ENCODE measurements at places on chromosomes 4 and X.

DNA sequence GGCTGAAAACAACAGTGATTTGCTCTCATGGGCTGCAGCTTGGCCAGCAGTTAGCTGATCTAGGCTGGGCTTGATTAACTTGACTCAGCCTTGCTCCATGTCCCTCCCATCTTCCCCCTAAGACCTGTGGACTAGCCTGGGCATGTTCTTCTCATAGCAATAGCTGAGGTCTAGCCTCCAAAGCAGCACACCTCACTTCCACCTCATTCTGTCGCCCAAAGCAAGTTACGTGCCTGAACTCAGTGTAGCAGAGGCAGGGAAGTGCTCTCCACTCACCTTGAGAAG is 62.2 kb downstream of the EVC start:
- DNase-seq: no peak

GRCh38 chrX:13967636-13968035 is 62.1 kb downstream of the GEMIN8 start:
- no peak for DNase-seq

DNA sequence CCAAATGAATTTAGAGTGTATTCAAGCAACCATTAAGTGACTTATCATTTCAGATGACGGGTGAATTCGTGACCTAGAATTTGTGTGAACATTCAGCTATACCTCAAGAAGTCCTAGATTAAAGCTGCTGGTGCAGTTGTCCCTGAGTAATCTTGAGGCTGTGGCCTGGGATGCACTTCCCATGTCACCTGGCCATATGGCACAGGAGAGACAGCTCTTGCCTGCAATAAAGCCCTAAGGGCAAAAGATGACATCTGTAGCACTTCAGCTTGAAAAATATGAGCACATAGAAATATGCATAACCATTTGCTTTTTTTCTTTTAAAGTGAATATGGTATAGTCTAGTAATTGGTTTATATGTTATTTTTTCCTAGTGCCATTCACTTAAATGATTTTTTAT is 125.8 kb downstream of the FHDC1 start:
- DNase-seq: no peak

- DNase-seq: no peak
Measured at GRCh38 chr4:100486496-100486895, 31.3 kb downstream of the EMCN start.

DNA sequence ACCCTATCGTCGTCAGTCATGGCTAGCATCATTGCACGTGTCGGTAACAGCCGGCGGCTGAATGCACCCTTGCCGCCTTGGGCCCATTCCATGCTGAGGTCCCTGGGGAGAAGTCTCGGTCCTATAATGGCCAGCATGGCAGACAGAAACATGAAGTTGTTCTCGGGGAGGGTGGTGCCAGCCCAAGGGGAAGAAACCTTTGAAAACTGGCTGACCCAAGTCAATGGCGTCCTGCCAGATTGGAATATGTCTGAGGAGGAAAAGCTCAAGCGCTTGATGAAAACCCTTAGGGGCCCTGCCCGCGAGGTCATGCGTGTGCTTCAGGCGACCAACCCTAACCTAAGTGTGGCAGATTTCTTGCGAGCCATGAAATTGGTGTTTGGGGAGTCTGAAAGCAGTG is 1.6 kb downstream of the ZCCHC12 start:
- DNase-seq: no peak

GRCh38 chrX:153857348-153857903 is 27.1 kb upstream of the PDZD4 start:
- no peak for DNase-seq

DNA sequence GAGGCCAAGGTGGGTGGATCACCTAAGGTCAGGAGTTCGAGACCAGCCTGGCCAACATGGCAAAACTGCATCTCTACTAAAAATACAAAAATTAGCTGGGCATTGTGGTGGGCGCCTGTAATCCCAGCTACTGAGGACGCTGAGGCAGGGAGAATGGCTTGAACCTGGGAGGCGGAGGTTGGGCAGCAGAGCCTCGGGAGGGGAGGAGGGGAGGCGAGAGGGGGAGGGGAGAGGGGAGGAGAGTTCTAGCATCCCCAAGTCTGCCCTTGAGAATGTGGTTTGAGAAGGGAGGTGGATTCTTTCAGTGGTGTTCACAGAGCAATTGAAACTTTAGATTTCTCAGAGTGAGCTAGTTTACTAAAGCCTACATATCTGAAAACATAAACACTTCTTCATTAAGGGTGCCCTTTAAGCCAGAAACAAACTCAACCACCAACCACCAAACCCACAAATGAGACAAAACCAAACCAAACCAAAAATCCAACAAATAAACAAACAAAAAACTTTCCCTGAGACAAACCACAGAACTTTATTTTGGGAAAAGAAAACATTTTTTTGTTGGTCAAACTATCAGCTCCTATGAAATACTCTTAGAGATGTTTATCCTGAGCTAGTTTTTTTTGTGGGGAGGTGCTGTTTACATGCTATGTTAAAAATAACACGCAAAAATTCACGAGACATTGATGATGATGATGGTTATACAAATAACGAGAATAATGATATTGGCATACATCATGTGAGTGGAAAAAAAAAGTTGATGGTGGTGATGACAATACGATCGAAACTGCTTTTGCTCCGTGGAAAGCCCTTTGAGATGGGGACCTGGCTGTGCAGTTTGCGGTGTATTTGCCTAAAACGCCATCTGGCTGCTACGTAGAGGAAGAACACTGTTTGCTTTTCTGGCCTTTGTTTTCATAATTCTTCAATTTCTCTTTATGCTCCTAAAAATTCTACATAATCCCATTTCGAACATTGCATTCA is 98.2 kb upstream of the PRKX start:
- no peak for DNase-seq

- DNase-seq: no peak
Measured at GRCh38 chr4:36785973-36786372, 458.6 kb upstream of the NWD2 start.

DNA sequence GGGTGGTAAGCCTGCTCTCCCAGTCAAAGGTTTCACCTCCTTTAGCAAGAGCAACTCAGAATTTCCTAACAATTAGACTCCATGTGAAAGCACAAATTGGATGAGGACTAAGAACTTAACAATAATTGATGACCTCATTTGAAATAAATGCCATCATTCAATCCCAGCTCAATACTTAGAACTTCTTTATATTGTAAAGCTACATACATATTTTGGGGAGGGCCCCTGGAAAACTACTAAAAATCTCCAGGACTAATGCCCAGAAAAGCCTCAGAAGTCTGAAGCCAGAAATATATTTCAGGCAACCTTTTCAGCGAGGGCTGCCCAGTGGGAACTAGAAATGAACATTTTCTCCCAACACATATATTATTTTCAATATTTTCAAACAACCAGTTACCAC is 38.1 kb downstream of the AMOT start:
- no peak for DNase-seq

GRCh38 chr4:105641845-105642244 is 66.6 kb downstream of the INTS12 start:
- DNase-seq: no peak

GRCh38 chr4:89894649-89895550 is at the start of gene MMRN1:
MMRN1 (plus strand) TSS chr4:89894854; CDS start chr4:89894972, 118 bp downstream.
- DNase-seq: no peak

- no peak for DNase-seq
Measured at GRCh38 chr4:112210777-112211176, 20.8 kb upstream of the AP1AR start.

GRCh38 chrX:132463411-132463810 is 25.4 kb downstream of the MBNL3 start:
- no peak for DNase-seq

DNA sequence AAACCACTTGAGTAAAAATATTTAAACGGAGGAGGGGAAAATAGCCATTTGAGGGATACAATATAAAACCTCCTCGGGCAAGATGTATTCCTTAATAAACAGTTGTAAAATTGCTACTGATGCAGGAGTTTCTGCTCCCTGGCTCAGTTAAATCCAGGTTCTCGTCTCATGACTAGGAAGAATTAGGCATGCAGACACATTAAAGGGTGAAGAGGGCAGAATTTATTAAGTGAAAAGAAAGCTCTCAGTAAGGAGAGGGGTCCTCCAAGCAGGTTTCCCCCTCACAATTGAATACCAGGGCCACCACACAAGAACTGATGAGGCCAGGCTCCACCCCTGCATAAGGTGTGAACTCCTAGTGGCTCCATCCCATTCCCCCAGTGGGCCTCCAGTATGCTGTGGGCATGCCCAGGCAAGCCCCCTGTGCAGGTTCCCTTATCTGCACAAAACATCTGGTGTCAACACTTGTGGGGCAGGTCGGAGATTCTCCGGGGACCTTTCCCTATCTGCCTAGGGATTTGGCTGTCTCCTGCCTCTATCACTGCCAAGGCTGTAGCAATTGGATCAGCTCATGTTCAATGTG is 80.4 kb downstream of the HS6ST2 start:
- no peak for DNase-seq

- DNase-seq: no peak
Measured at GRCh38 chr4:152327606-152328453, 208.1 kb downstream of the FBXW7 start.

DNA sequence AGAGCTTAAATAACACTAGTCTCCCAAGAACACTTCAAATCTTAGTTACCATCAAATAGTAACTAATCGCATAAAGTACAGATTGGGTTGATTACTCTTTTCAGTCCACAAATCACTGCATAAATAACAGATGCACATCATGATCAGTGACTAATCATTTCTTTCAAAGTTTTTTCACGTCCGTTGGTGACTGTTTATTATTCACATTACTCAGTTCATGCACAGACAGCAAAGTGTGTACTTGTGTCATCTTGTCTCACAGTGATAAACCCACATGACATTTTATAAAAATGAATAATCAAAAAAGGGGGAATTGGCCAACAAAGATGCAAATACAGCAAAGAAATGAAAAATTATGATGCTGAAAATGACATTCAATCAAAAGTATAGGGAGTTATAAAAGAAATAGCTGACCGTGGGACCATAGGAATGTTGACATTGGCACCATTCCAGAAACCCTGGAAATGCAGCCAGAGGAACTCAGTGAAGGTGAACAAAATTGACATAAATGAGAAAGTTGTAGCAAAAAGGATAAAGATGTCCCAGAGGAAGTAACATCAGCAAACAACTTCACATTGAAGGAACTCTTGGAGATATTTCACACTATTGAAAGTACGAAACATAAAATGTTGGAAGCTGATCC is 161.5 kb downstream of the SOX3 start:
- DNase-seq: no peak

- DNase-seq: no peak
Measured at GRCh38 chr4:57445686-57446085, 335.5 kb upstream of the IGFBP7 start.

DNA sequence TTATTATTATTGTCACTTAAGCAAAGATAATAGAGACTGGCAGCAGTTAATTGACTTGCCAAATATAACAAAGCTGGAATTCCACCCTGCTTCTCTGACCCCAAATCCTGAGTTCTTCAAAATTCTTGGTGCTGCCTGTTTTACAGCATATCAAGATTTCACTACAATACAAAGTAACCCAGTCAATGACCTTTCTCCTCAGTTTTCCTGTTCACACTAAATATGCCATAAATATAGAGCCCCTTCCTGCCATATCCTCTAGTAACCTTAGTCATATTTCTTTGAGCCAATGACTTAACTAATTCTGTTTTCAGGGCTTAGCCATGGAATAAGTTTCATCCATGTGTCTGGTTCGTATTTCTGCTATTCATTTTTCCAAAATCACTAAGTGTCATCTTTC is 315.3 kb upstream of the HS3ST1 start:
- no peak for DNase-seq

DNA sequence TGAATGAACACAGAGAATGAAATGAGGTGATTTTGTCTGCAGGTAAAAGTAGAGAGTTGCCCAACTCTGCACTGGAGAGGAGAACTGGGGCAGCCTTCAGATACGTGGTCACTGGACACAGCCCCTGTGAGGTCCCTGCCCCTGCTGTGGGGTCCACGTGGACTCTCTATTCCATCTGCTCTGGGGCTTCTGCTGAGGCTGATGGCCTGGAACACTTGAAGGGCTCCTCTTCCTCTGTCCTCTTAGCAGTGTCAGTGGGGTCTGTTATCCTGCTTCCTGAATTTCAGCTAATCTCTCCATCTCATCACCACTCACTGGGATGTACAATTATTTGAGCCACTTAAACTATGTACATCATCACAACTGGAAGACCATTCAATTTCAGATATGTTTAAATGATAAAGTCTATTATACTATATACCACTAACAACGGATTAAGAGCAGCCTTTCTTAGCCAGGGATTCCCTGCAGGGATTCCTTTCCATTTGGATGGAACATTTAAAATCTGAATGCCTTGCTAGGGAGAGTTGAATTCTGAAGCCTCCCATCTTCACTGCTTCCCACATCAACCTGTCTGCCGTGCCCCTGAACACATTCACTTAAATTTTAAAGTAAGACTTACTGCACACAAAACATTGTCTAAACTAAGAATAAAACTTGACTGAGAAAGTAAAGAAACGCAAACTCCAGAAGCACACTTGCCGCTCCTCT is 74.0 kb downstream of the CC2D2A start:
- no peak for DNase-seq

DNA sequence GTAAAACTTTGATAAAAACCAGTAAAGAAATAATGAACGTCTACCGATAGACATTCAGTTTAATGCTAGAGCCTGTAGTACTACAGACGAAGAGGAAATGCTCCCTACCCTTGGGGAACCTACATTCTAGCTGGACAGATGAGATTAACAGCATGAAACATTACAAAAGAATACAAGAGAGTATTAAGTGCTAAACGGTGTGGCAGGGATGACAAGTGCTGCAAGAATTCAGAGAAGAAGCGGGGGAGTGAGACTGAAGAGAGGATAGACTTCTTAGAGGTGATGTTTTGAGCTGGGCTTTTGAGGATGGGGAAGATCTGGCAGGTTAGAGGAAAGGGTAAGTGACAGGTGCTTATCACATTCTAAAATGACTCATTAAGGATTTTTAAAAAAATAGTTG is 52.6 kb upstream of the ESX1 start:
- no peak for DNase-seq

GRCh38 chr4:41569961-41570360 is 32.0 kb downstream of the LIMCH1 start:
- DNase-seq: no peak

DNA sequence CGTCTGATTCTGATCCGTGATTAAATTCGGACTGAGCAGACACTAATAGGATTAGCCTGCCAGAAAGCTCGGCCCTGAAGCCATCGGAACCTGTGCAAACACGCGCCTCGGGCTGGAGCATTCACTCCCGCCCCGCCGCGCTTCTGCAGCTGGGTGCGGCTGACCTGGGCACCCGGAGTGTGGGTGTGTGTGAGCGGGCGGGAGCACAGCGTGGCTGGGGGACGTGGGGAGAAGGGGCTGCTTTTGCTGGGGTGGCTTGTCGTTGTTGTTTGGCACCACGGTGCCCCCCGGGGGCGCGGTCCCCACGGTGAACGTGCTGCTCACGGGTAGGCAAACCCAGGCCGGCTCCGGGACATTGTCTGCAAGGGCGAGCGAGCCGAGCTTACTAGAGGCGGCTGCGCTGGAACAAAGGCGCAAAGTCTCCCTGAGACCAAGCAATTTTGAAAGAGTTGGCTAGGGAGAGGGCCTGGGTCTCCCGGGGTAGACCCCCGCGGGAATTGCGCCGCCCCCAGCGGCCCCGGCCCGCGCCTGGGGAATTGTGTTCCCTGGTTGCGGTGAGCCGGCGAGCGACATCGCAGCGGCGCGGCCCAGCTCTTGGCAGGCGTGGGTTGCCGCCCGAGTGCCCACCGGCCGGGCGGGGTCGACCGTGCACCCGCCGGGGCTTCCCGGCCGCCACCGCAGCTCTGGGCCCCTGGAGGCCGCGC is 1.4 kb downstream of the MAMLD1 start:
- DNase-seq: no peak

- no peak for DNase-seq
Measured at GRCh38 chrX:120604361-120604782, 471 bp downstream of the MCTS1 start.

- no peak for DNase-seq
Measured at GRCh38 chr4:3322059-3322550, 29.3 kb downstream of the RGS12 start.

- DNase-seq: no peak
Measured at GRCh38 chr4:88697141-88697540, 488 bp downstream of the NAP1L5 start.

All from activated CD8-positive, alpha-beta memory T cell treated with anti-CD3 and anti-CD28 coated beads for 1 hour (primary cell).